BJ (cell line): ENCODE measurements at places on chromosomes 5 and 9. TPM values are rescaled to one million over a fixed set of nuclear protein-coding genes. Genes with fewer than 3 reads are reported as not detected.

- no peak for DNase-seq
These were observed 142.9 kb downstream of the PLK2 start for GRCh38 chr5:58317009-58317408.

- no peak for DNase-seq
These were observed 2.6 kb upstream of the NFIL3 start for GRCh38 chr9:91426123-91426745.

- no peak for DNase-seq
These were observed 90.3 kb upstream of the IFNK start for GRCh38 chr9:27433631-27434325.

DNA sequence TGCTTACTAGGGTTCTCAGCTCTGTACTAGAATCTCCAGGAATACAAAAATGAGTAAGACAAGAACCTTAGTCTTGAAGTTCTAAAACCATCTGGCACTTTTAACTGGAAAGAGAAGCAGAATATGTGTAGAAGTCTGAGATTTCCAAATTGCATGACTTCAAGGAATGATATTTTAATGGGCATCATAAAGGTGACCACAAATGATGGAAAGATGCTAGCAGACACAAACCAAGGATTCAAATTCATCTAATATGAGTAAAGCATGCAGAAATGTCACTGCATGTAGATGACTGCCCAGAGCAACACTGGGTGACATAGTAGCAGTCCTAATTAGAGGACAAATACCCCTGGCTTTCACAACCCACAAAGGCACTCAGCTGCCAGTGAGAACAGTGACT is 117.2 kb downstream of the RPS23 start:
- DNase-seq, result peak; percentile 69

- DNase-seq, result no peak
These were observed 50.5 kb upstream of the CKS2 start for GRCh38 chr9:89260525-89260924.

GRCh38 chr5:180069589-180070247 is 1.8 kb downstream of the RNF130 start:
- DNase-seq, result no peak

- DNase-seq, result no peak
These were observed 74.0 kb upstream of the PLPP1 start for GRCh38 chr5:55608595-55609349.

DNA sequence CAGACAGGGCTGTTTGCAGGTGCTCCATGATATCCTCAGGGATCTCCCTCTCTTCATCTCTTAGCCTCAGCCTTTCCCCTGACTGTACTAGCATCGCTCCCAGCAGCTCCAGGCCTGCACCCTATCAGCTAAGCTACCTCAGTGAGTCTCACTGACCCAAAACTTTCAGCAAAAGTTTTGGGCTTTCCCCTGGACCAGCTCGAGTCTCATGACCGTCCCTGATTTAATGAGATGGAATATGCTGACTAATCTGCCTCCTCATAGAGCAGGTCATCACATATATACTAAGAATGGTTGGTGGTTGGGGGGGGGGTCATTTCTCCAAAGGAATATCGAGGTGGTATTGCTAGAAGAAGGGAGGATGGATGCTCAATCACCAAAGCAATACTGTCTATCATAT is 151.5 kb downstream of the NR3C1 start:
- DNase-seq, result no peak

GRCh38 chr5:8829323-8830029 is 716.4 kb downstream of the SEMA5A start:
- peak; percentile 92 for DNase-seq

ZNF79 gene
- 5.3 and 6.9 TPM in 2 replicates for polyA plus RNA-seq

TRIM36 gene
- polyA plus RNA-seq, result 0.15 and 0.20 TPM in 2 replicates

IFNA21 gene
- polyA plus RNA-seq, result not detected in 2 replicates

GTF3C5 gene
- polyA plus RNA-seq, result 36.0 and 47.7 TPM in 2 replicates

ENG gene
- polyA plus RNA-seq, result 23.3 and 44.6 TPM in 2 replicates

NUDT12 gene
- 3.4 and 7.7 TPM in 2 replicates for polyA plus RNA-seq

JADE2 gene
- polyA plus RNA-seq, result 12.5 and 15.5 TPM in 2 replicates

GADD45G gene
- 0.07 TPM in 1 of 2 replicates, not detected in the other for polyA plus RNA-seq
